Karpas-422 (cell line): ENCODE measurements at places on chromosomes 2 and 18.

GRCh38 chr18:7464245-7464966, 102.7 kb upstream of the PTPRM start:
- DNase-seq = no peak

DNA sequence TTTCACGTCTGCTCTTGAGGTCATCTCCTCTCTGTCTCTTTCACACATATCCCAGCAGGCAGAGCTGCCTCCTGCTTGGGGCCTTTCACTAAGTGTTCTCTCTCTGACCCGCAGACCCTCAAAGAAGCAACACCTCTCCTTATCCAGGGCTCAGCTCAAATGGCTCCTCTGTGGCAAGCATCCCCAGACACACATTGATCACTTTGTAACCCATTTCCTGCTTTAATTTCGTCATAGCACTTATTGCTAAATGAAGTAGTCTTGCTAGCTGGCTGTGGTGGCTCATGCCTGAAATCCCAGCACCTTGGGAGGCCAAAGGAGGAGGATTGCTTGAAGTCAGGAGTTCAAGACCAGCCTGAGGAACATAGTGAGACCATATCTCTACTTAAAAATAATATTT, 41.4 kb downstream of the SGPP2 start:
- no peak for DNase-seq

GRCh38 chr2:176461809-176462670, 192.8 kb downstream of the MTX2 start:
- DNase-seq = no peak

DNA sequence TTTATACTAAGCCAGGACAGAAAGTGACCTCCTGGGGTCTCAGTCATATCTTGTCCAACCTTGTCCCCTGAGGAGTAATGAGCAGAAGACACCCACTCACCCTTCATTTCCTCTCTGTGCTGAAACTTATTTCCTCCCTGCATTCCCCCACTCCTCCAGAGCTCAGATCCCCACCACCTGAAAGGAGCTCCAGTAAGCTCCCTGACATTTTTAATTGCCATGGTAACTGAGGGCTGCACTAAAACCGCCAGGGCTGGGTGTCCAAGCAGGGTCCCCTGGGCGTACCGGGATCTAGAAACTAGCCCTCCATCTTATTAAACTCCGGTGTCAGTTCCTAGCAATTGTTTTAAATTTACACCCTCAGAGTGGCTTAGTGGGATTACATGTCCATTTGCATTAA, 393.3 kb upstream of the HNRNPA3 start:
- no peak for DNase-seq

DNA sequence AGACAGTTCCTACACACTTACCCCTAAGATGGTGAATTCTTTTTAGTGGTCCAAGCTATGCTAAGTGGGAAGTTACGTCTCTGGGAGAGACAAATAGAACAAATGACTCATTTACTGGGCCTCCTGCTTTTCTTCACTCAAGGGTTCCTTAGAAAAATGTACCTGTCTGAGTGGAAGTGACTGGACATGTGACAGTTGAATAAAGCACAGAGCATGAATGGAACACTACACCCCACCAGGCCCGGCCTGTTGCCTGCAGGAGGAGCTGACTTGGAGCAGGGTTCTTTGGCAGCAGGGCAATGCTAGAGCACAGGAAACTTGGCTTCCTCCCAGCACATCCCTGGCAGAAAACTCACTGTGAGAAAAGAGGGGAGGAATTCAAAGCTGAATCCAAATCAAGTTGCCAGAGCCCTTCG, 451.0 kb upstream of the SETBP1 start:
- DNase-seq = no peak
